ENCODE measurements at places on chromosomes 3 and 15.

GRCh38 chr3:172279191-172279640 lies 169.0 kb downstream of the GHSR start:
- DNase-seq = no peak

- DNase-seq = no peak
Measured at GRCh38 chr3:126535636-126536035, 11.7 kb downstream of the CHST13 start.

DNA sequence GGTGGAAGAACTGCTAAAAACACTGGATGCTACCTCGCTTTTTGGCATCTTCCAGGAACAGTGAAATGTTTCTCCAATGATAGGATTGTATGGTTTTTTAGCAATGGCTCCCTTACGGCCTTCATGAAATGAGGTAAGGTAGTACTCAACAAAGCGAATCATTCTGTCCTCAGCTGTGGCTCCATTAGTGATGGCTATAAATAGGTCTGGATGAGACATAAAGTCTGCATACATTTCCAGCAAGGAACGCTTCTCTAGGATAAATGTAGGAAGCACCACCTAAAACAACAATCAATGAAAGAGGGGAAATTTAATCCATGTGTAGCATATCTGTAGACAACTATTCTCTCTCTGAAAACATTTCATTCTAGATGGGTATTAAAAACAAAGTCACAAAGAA lies 32.4 kb upstream of the SNX4 start:
- no peak for DNase-seq

DNA sequence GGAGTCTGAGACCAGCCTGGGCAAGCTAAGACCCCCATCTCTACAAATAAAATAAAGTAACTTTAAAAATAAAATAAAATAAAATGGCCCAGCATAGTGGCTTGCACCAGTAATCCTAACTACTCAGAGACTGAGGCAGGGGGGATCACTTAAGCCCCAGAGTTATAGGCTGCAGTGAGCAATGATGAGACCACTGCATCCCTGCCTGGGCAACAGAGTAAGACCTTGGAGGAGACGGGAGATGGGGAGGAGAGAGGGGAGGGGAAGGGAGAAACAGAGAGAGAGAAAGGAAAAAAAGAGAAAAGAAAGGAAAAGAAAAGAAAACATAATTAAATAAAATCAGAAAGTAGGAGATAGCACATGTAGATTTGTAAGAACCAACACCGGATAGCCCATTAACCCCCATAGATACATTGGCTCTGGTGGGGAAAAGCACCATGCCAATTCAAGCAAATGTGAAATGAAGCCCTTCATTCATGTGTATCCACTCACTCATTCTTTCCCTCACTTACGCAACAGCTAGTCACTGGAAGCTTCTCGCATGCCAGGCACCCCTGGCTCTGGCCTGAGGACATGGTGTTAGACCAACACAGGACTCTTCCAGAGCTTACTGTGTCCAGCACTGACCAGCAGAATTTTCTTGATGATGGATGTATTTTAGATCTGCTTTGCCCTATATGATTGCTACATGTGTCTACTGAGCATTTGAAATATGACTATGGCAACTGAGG lies 183.2 kb downstream of the MAGI1 start:
- no peak for DNase-seq

- no peak for DNase-seq
Measured at GRCh38 chr3:14487821-14488220, 52.3 kb downstream of the GRIP2 start.

- no peak for DNase-seq
Measured at GRCh38 chr3:69496856-69497255, 111.0 kb upstream of the FRMD4B start.

GRCh38 chr3:33980252-33980651 lies 181.8 kb downstream of the PDCD6IP start:
- DNase-seq = no peak

GRCh38 chr15:67232591-67232990 lies 21.9 kb downstream of the AAGAB start:
- DNase-seq = no peak

DNA sequence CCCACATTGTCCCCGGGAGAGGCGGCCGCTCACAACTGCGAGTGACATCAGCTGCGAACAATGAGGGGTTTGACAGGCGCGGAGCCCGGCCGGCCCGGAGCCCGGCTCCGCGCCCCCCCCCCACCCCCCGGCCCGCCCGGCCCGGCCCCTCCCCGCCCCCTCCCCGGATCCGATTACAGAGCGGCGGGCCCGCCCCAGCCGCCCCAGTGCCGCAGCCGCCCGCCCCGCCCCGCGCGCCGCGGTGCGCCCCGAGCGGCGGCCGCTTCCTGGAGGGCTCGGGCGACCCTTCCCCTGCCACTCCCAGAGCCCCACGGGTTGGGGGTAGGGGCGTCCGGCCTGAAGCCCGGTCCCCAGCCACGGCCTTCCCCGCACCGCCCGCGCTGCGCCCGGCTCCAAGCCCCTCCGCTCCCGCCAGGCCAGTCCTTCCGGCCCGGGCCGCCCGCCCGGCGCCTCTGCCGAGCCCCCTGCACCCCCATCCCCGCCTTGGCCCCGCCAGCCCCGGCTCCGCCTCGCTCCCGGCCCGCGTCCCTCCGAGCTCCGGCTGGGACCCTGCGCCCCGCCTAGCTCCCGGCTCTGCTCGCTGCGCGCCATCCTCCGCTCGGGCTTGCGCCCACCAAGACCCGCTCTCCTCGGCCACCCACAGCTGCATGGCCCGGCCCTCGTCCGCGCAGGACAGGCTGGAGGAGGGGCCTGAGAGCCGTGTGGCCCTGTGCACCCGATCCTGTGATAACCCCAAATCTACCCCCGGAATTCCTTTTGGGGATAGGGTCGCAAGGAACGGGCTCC lies at the start of gene PCBP4:
Gene PCBP4 (minus strand): TSS at position 71 of the 786 bp plus-strand sequence. CDS start 6,214 bp downstream, outside the sequence.
- peak; percentile 33 for DNase-seq

DNA sequence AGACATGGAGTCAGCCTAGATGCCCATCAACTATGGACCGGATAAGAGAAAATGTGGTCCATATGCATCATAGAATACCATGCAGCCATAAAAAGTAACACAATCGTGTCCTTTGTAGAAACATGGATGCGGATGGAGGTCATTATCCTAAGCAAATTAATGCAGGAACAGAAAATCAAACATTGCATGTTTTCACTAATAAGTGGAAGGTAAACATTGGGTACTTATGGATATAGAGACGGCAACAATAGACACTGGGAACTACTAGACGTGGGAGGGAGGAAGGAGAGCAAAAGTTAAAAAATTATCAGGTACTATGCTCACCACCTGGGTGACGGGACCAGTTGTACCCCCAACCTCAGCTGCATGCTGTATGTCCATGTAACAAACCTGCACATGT lies 2.5 kb downstream of the PLD1 start:
- no peak for DNase-seq

DNA sequence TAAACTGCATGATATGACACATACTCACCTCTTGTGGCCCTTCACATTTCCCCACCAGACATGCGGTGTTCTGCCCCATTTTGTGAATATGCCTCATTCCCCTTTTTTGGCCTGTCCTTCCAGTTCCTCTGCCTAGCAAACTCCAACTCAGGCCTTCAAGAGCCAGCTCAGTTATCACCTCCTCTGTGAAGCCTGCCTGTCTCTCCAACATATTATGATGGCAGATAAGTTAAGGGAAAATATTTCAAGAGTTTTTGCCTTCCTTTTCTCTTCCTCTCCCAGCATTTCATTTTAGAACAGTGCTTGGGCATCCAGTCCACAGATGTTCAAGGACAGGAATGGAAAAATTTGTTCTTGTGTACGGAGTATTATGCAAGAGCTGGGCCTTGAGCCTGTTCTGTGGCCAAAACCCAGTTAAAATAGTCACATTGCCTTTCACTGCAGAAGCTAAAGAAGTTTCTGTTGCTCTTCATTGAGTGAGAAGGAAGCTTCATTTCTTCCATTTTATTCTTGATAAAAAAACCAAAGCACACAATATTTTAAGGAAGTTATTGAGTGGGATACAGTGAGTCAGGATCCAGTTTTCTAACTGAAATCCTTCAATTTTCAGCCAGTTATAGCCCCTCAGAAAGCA lies 192.0 kb downstream of the GHSR start:
- DNase-seq = no peak

GRCh38 chr15:82314769-82315518 lies 34.3 kb downstream of the GOLGA6L10 start:
- DNase-seq = peak; percentile 54

- no peak for DNase-seq
Measured at GRCh38 chr15:57769266-57769665, 62.8 kb downstream of the POLR2M start.

DNA sequence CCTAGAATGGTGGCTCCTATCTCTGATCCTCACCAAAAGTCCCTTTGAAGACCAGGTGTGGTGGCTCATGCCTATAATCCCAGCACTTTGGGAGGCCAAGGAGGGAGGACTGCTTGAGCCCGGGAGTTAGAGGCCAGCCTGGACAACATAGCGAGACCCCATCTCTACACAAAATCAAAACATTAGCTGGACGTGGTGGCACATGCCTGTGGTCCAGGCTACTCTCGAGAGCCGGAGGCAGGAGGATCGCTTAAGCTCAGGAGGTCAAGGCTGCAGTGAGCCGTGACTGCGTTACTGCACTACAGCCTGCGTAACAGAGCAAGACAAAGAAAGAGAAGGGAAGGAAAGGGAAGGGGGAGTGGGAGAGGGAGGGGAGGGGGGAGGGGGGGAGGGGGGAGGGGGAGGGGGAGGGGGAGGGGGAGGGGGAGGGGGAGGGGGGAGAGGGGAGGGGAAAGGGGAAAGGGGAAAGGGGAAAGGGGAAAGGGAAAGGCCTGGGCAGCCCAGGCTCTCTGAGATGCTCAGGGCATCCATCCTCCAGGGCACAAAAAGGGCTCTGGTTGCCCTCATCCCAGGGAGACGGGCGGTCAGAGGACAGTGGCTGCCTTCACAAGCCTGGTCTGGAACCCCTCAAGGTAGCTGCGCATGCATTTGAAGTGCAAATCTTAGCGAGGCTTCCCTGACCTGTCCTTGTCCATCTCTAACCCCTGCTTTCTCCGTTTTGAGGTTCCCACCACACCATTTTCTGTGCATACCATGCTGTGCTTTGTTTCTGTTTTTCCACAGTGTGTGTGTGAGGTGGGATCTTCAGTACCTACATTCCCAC lies 76.1 kb downstream of the LDHAL6B start:
- DNase-seq = no peak

DNA sequence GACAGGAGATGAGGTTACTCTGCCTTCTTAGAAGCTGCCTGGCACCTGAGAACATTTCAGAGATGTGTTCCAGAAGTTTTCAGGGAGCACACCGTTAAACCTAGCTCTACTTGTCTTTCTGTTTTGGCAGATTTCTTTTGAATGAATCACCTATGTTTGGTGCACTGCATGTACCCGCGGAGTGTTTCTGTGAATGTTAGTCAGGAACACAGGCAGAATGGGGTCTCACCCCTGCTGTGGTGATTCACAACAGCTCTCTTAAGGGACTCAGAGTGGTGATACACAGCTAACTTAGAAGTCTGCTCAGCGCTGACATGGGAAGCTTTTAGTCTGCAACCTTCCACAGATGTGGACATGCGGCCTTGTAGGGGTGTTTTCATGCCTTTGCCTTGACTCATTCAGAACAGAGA lies 24.0 kb downstream of the TSEN2 start:
- DNase-seq = no peak

GRCh38 chr3:45774581-45775521 lies 21.5 kb downstream of the SLC6A20 start:
- DNase-seq = no peak

- no peak for DNase-seq
Measured at GRCh38 chr15:66154581-66154980, 99.0 kb downstream of the MEGF11 start.

GRCh38 chr15:62439543-62440016 lies 274.5 kb upstream of the C2CD4B start:
- no peak for DNase-seq

- DNase-seq = no peak
Measured at GRCh38 chr3:66227051-66227450, 6.2 kb downstream of the SLC25A26 start.

DNA sequence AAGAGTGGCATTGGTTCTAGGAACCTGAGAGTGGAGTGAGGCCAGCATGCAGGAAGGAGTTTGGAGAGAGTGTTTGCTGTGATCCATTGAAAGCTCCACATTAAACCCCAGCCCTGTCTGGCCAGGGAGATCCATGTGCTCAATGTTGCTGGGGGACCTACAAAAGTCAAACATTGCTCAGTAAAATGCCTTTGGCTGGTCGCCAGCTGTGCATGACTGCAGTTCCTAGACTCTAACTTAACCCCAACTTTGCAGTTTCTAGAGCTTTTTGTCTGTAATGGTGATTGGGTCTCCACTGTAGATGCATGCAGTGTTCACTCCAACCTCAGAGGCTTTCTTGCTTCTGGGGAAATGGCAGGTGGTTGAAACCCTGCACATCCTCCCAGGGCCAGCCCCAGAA lies 99.7 kb upstream of the ABHD17C start:
- DNase-seq = no peak

DNA sequence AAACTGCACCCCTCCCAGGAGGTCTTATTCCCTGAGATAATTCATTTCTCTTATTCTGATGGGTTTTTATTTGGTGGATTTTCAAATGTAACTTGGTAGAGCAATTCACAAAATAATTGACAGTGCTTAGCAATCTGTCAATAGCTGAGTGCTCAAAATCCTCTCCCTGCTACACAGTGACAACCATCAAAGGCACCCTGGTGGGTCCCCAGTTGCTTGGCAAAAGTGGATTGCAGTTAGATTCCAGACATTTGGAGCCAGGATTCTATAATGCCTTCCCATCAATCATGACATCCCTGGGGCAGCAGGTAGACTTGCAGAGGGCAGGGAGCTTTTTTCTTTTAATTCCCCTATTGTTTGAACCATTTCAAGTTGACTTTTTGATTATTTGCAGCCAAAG lies 59.0 kb downstream of the FHIT start:
- no peak for DNase-seq

DNA sequence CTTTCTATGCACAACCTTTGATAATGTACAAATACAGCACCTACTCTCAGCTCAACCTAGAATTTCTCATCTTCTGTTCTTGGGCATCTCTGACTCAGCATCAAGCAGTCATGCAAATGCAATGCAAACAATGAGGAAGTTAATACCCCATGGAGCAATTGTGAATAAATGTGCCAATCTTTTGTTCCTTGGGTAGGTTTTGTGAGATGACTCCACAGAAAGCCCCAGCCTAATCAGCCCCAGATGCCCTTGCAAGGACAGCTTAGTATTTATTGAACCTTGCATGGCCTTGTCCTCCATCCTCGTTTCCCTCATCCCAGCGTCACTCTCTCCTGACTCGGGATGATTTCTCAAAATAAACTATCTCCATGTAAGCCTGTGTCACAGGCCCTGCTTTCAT lies 494.7 kb upstream of the NECTIN3 start:
- no peak for DNase-seq

- no peak for DNase-seq
Measured at GRCh38 chr15:77798151-77798835, 165.6 kb upstream of the LINGO1 start.

Data from naive thymus-derived CD8-positive, alpha-beta T cell (primary cell).